ENCODE measurements at places on chromosomes 4 and X.

DNA sequence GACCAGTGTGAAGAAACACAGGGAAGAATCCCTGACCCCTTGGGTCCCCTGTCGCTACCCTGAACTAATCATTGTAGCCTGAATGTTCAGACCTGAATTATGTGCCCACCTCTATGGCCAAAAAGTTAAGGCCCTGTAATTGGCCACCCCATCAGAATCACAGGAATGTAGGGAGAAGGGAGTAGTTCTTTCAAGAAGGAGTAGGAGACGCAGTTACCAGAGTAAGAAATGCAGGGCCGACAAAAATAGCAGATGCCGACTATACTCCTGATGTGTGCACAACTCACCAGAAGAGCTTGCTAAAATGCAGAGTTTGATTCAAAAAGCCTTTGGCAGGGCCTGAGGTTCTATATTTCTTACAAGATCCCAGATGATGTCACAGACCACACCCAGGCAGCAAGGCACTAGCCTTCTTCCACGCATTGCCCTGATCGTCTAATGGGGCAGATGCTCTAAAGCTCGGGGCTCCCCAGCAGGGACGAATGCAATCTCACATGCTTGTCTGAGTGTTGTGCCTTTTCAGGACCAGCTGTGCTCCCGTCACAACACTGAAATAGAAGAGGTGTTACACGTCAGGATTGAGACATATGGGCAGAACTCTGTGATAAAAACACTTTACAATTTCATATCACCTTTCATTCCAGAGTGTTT is 161.0 kb upstream of the FAM241A start:
- DNase-seq = no peak

DNA sequence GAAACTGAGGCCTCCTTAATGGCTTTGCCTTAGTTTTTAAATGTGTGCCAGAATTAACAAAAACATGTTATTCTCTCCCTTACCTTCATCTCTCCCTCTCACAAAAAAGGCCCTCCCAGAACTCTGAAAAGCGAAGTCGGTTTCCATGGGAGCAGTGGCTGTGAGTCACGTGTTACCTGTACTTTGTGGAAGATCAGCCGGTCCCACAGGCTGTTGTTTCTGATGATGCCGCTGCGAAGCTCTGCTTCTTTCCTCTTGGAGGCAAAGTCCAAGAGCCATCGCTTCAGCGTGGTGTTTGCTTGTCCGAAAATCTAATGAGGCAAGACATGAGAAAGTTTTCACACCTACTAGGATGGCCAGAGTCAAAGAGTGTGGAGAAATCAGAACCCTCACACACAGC is 32.5 kb upstream of the CENPU start:
- no peak for DNase-seq

GRCh38 chr4:4492161-4492847 is 49.5 kb downstream of the STX18 start:
- no peak for DNase-seq

DNA sequence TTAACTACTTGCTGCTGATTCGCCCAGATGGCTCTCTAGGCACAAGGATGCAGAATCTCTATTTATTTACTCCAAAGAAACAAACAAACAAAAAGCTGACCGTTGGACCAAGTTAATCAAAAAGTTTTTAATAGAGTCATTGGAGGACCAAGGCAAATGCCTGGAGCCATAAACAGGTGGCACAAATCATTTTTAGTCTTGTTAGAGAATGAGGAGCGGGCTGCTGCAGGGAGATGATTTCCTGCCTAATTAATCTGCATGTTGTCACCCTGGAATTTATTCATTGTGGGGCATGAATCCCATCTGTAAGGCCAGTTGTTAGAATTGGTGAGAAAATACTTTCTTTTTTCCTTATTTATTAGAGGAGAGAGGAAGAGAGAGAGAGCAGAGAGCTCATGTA is 147.4 kb upstream of the GATB start:
- DNase-seq = no peak

- no peak for DNase-seq
Measured at GRCh38 chr4:169885893-169886292, 128.1 kb upstream of the HPF1 start.

GRCh38 chrX:103685396-103685795 is 1.1 kb downstream of the MORF4L2 start:
- peak; percentile 29 for DNase-seq

GRCh38 chr4:42654631-42655268 is 2.2 kb downstream of the ATP8A1 start:
- peak; percentile 55 for DNase-seq

DNA sequence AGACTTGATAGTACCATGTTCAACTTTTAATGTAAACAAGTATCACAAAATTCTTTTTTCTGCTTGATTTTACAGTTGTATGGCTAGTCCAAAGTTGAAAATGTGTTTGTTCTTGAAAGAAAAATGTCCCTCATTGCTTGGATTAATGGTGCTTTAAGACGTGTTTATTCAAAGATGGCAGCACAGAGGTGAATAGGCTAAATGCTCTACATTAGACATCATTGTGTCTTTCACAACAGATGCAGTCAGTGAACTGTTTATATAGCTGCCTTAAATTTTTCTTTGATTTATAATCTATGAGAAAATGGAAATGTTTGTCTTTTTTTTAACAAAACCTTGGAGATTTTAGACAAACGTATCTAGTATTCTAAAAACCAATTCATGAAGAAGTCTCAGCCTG is 137.3 kb downstream of the BMPR1B start:
- no peak for DNase-seq

DNA sequence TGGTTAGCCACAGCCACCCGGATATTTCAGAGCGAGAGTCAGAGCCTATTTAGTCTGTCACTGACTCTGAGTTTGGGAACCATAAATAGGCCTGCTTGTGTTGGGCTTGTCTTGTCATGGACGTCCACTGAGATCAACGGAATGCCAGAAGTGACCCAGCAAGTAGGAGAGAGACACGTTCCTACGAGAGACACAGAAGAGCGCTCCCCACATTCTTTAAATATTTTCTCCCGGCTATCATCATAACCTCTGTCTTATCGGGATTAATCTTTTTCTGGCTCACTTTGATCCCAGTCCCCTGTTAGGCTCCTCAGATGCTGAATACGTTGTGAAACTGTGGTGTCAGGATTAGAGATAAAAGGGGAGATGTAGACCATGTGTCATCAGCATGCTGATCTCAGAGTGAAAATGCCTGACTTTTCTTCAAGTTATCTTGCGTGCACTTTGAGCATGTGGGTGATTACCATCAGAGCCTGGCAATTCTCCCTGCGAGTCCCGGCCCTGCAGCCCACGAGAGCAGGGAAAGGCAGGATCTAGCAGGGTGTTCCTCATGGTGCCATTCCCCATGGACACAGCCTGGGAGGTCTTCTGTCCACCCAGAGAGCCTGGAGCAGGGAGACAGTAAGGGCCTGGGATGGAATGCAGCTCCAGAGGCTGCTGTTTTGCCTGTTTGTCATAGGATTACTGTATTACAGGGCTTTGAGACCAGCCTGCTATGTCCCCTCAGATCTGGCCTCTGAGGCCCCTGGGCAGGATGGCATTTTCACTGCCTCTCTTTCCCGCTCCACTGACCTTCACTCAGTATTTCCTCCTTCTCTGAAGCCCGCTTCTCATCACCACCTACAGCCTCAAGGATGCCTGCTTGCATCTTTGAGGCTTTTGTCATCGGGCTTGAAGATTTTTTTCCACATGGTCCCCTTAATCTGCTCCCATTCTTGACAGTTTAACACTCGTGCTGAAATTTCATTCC is 2.8 kb upstream of the TENM3 start:
- DNase-seq = no peak

DNA sequence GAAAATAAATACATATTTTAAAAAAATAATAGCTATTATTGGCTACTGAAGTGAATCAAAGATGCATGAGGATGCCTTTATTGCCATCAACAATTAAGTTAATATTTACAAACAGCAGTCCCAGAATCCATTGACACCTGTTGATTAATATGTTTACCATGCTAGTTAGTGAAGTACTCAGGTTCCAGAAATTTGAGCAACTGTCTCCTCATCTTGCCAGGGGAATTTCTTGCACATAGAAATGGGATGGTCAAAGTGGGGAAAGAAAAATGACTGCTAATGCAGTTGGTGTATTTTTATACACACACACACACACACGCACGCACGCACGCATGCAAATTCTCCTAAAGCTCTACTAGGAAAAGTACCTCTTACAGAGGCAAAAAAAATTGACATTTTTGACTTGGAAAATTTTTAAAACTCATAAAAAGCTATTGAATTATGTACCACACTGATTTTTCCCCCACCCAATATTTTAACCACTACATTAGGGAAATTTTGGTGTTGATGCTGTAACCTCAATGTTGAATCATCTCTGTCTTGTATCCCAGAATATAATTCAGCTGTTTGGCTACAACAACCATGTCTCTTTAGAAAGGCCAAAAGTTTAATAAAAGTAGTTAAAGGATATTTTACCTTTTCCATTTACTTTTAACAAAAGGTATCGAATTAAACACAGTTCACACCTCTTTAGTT is 105.3 kb upstream of the TMEM150C start:
- no peak for DNase-seq

Measured in NCI-H82 (cell line).